Stimulated activated CD8-positive, alpha-beta memory T cell treated with anti-CD3 and anti-CD28 coated beads, Interleukin-7, amount 100 ng/mL, for 1 hour (primary cell): ENCODE measurements at places on chromosomes 11 and 22.

DNA sequence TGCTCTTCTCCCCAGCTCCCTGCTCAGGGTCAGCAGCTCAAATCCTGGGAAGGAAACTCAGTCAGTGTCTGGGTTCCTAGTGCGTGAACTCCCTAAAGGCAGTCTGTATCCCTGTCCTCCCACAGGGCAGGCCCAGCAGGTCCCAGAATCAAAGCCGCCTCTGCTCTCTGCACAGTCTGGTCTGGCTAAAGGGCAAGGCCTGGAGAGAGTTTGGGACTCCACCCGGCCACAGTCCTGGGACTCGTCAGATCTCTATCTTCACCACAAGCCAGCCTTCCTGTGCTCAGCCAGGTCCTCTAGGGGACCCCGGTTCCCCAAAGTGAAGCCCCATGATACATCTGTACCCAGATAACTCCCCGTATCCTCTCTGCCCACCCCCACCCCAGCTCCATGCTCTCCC is 56.2 kb upstream of the CSNK2A3 start:
- no peak for DNase-seq

GRCh38 chr11:64303109-64304031 is 2.0 kb upstream of the ESRRA start:
- no peak for DNase-seq

- no peak for DNase-seq
Measured at GRCh38 chr11:72441752-72442207, 7.4 kb upstream of the CLPB start.

GRCh38 chr11:68692115-68692514 is 7.8 kb downstream of the GAL start:
- no peak for DNase-seq

DNA sequence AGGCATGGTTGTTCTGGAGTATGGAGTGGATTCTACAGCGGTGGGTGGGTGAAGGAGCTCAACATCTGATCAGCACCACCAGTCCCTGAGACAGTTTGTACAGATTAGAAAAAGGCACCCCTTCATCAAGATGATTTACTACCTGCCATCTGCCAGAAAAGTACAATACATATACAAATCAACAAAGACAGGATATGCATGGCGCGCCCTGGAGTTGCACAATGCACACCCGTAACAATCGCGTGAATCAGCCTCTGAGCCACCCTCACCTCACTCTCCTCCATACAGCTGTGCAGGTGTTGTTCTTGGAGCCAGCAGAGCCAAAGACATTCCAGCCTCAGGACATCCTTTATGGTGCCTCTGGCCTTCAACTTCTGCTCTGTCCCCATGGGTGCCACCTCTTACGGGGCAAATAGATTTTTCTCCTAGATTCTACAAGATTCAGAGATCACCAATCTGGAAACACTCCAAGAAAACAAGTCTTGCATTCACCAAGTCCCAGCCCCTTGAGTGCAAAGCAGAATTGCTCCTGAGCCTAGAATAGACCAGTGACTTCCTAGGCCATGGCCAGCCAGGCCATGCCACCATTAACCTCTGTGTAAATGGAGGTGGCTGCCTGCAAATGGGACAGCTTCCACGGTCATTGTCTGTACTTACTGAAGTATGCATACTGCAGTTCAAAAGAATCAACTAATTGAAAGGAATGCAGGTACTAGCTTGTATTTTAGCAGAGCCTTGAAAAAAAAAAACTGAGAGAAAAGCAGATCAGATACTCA is 490.9 kb downstream of the SOX6 start:
- DNase-seq = no peak

GRCh38 chr11:119758291-119758690 is 29.3 kb upstream of the NECTIN1 start:
- no peak for DNase-seq

DNA sequence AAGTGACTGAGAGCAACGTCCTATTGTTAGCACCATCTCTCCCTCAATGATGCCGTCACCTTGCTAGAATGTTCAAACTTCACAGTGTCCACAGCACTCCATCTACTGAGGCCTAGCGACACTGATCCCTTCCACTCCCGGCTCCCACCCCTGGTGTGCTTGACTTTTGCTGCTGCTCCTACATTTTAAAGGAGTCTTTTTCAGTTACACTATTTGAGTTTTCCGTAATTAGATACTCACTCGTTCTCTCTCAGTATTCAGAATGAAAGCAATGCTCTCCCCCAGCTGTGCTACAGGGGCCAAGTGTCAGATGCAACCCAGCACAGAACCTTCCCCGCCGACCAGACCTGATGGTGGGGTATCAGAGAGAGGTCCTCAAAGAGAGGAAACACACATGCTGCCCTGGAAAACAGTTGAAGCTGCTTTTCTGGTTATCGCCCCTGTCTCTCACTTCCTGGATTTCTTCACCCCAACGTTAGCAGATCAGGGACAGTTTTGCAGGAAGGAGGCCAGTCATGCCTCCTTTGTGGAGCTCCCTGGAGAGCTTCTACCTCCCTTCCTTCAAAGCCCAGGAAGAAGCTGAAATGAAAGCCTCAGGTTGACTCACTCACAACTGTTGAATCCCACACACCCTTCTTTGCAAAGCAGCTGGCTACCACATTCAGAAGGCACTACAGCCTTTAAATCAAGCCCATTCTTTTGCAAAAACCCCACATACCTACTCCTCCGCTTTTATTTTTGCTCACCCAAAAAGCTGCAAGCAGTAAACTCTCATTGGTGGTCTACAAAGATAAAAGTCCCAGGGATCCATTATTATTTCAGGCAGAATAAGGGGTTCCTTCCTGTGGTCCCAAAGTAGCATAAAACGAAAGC is 23.5 kb downstream of the LARGE1 start:
- no peak for DNase-seq

DNA sequence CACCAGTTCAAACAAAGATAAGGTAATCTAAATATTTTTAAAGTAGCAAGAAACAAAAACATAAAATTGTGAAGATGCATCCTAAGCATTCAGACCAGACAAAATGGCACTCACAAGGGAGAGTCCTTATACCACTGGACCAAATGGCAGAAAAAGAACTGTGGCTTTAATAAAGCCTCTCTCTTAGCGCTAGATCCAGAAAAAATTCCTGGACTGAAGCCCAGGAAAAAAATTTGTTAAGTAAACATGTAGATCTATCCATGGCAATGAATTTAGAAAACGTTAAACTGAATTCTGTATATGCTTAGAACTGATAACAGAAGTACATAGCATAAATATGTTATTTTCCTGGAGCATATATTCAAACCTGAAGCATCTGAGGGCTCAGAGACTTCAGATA is 11.8 kb upstream of the CD59 start:
- no peak for DNase-seq

- no peak for DNase-seq
Measured at GRCh38 chr11:69454018-69454417, 27.4 kb upstream of the LINC01488 start.

GRCh38 chr22:29268511-29269229 is 602 bp downstream of the EWSR1 start:
- DNase-seq = no peak

GRCh38 chr22:32999039-32999815 is 59.0 kb downstream of the SYN3 start:
- no peak for DNase-seq

GRCh38 chr11:102632026-102632425 is 6.9 kb upstream of the MMP20 start:
- DNase-seq = no peak

- DNase-seq = no peak
Measured at GRCh38 chr11:93940395-93940794, 80.8 kb upstream of the HEPHL1 start.

DNA sequence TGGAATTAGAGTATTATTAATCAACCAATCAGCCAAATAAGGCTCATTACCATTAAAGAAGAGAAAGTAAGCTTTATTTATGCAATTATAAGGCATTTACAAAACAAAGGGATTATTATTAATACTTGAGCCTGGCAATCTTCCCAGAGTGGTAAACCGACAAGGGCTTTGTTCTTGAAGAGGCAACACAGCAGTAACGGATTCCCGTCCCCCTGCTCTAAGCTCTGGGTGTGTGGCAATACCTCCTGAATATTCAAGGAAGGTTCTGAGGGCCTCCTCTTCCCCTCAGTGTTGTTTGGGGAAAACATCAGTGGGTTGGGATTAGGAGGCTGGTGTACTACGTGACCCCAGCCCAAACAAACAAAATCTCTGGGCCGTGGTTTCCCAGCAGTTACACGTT is 176.5 kb downstream of the TENM4 start:
- no peak for DNase-seq

DNA sequence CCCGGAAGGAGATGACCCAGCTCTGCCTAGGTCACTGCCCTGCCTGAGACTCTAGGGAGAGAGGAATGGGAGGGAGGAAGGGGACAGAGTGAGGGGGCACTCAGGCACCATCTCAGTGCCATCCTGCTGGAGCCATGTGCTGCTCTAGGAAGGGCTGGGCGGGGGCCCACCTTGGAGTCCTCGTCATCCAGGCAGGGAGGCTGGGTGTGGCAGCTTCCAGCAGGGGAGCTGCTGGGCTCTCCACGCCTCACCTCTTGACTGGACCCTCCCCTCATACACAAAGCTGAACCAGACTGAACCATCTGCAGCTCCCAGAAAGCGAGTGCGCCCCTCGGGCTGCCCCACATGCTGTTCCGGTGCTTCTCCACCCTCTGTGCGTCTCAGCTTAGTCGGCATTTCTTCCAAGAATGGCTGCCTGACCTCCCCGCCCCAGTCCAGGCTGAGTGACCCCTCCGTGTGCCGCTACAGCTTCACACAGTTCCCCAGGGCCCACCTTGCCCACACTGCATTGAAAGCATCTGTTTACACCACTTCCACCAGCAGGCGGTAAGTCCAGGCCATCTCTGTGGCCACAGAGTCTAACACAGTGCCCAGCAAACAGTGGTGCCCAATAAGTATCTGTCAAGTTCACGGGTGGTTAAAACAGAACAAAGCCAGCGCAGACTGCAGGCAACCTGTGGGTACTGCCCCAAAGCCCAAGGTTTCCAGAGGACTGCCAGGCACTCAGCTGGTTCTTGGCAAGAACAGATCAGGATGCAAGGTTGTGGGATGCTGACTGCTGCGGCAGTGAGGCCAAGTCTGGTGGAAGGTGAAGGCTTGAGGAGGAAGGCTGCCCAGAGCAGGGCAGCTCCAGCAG is 9.4 kb upstream of the TRIM29 start:
- no peak for DNase-seq

- no peak for DNase-seq
Measured at GRCh38 chr11:25691959-25692358, 640.0 kb upstream of the ANO3 start.

DNA sequence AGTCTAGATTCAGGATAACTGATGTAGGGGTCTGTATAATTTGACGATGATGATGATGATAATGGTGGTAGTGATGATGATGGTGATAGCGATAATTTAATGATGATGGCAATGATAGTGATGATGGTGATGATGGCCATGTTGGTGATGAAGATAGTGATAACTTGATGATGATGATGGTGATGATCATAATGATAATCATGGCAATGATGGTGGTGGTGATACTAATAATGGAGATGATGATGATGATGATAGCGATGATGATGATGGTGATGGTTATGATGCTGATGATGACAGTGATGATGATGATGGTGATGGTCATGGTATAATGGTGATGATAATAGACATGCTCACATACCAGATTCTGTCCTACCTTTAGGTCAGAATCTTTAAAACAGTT is 66.2 kb upstream of the SEZ6L start:
- DNase-seq = no peak

GRCh38 chr22:29581799-29582198 is 886 bp upstream of the NIPSNAP1 start:
- no peak for DNase-seq

GRCh38 chr11:120236169-120237107 is 3.5 kb upstream of the POU2F3 start:
- DNase-seq = no peak

- no peak for DNase-seq
Measured at GRCh38 chr11:61091373-61092279, 10.7 kb upstream of the CD5 start.

- DNase-seq = no peak
Measured at GRCh38 chr11:14242187-14242586, 116.8 kb downstream of the RRAS2 start.

DNA sequence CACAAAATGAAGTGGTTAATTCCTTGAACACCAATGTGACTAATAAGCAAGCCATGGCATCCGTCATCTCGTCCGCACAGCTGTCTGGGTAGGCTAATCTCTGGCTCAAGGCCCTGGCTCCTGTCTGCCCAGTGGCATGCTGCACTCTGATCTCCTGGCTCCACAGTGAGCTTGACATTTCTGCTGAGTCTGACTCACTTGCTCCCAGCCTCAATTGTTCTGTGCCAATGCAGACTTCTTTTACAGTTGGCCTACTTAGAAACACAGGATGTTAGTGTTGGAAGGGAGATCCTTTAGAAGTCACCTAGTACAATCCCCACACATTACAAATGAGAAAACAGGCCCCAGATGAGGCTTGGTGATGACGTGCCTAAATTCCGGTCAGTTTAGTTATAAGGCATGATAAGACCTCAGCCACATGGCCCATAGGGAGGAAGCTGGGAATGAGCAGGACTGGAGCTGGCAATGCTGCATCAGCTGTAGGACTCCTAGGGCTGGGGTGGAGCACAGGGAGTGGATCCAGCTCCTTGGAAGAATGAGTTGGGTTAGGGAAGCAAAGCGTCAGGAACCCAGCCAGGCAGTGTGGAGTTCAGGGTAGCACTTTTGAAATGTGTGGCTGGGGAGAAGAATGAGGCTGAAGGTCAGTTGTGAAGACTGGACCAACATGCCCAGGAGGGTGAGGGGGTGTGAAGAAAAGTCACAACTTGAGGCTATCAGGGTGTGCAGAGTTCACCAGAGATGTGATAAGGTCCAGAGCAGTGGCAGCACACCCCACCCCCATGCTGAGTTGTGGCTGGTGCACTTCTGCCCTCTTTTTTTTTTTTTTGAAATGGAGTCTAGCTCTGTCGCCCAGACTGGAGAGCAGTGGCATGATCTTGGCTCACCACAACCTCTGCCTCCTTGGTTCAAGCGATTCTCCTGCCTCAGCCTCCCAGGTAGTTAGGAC is 70.2 kb upstream of the EED start:
- DNase-seq = no peak

DNA sequence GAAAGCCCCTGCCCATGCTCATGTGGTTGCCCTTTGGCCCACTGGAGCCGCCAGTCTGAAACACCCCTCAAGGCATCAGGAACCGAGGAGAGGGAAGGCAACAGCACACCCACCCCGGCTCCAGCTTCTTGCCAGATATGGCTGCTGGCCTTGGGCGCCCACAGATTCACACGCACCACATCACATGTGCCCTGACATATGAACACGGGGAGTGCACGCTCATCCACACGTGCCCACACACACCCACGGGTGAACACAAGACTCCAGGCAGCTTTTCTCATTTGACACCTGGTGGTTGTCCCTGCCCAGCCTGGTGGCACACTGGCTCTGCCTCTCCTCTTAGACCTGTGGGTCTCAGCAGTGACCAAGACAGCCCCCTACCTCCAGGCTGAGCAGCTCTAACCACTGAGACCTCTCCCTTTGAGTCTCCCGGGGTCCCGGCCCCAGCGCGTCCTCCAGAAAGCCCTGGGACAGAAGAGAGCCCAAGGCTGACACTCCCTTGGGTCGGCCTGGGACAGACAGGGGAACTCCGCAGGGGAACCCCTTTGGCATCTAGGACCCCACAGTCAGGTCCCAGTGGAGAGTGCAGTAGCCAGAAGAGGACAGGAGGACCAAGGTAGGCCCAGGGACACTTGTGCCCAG is 2.7 kb upstream of the MAPK12 start:
- DNase-seq = no peak
